CD8-positive, alpha-beta T cell (primary cell): ENCODE measurements at places on chromosomes 12 and 14.

DNA sequence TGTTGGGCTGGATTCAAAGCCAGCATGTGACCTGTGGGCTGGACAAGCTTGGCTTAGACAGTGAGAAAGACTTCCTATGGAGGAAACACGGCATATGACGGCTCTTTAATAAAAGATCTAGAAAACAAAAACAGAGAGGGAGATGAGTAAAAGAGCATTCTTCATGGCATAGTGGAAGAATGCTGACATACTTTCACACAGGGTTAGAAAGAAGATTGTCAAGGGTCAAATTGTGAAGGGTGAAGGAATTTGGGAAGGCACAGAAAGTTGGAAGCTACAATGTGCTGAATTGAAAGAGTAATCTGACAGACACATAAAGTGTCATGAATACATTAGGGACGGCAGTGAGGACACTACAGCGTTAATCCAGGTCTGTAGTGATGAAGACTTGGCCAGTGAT lies 63.4 kb downstream of the GALNT4 start:
- DNase-seq = no peak

DNA sequence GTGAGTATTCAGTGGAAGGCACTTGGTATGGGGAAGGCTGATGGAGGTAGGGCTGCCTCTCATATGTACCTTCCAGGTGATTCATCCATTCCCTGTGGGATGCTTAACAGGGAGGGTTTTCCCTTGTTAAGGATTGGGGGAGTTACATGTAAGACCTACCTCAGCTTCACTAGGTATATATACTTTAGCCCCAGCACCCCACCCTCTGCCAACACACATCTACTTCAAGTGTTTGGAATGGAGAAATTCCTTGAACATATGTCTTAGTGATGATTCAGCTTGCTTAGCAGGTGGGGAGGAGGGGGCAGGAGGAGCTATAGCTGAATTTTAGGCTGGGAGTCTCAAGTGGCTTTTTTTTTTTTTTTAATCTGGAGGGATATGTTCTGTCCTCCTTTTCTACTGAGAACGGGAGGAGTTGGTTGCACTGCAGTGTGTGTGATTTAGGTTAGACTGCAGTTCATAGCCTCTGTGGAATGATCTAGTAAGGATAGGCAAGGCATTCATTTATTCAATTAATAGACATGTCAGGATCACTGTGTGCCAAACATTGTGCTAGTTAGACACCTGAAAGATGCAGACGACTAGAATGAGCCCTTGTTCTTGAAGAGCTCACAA lies 1.7 kb downstream of the PIP4K2C start:
- DNase-seq = no peak

DNA sequence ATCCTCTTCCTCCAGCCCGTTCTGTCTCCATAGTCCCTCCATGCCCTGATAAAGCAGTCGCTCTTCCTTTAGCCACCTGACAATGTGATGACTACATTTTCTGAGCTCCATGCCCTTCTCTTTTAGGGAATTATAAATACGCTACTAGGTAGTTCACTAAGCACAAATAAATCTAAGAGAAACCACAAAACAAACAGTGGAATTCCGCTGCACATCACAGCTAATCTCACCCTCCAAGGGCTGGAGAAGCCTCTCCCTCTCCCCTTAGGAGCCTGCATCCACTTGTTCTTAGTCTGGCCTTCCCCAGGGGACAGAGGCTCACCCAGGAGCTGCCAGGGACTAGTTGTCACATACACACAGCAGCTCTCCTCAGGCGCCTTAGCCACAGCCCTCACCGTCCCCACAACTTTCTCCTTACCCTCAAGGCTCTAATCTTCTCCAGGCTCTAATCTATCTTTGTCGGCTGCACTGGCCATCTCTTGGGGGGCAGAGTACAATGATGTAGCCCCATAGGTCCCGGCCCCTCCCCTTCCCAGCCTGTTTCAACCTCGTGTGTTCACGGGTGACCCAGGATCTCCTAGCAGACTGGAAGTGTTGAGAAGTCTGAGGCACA lies 55.9 kb upstream of the GPR68 start:
- DNase-seq = no peak

- DNase-seq = no peak
These were observed 47.0 kb downstream of the C12orf50 start for GRCh38 chr12:87982208-87982607.

GRCh38 chr12:45329238-45329637 lies 113.3 kb downstream of the ANO6 start:
- DNase-seq = no peak
